H9 (cell line): ENCODE measurements at places on chromosomes 3 and 15. TPM values are rescaled to one million over a fixed set of nuclear protein-coding genes. Genes with fewer than 3 reads are reported as not detected.

- no peaks in the 10 kb centered on the region for H3K27me3 ChIP-seq
- 0 out of 2 replicates have a peak, but pooled peaks cover 3% of the 10 kb centered on the region for H3K4me1 ChIP-seq
- H3K27ac ChIP-seq: no peak overlapping the region
- no peak overlapping the region; the same call in 2 of the 3 replicates for H3K4me3 ChIP-seq
These were observed 58.3 kb upstream of the TMEM115 start for GRCh38 chr3:50417637-50418033.

The ABHD10 gene
- 21.8 and 28.4 TPM in 2 replicates for total RNA-seq

The SLC28A1 gene
- 0.13 TPM in 1 of 2 replicates, not detected in the other for total RNA-seq

The TM4SF4 gene
- total RNA-seq: not detected in 2 replicates
